Naive thymus-derived CD8-positive, alpha-beta T cell (primary cell): ENCODE measurements at places on chromosomes 13 and 19. TPM values are rescaled to one million over a fixed set of nuclear protein-coding genes. Genes with fewer than 3 reads are reported as not detected.

The CRX gene
- polyA plus RNA-seq, result not detected

The FDX2 gene
- 18.4 TPM for polyA plus RNA-seq

The FRY gene
- polyA plus RNA-seq, result 0.40 TPM

The SCGB2B2 gene
- polyA plus RNA-seq, result not detected

The CCNE1 gene
- polyA plus RNA-seq, result 3.7 TPM
